T-helper 2 cell (primary cell): ENCODE measurements at places on chromosomes 13 and 19.
A peak's percentile ranks its signal among the peaks of the same experiment; 100 is the strongest.

GRCh38 chr13:45604892-45605291 lies 10.6 kb downstream of the ERICH6B start:
- DNase-seq = no peak

DNA sequence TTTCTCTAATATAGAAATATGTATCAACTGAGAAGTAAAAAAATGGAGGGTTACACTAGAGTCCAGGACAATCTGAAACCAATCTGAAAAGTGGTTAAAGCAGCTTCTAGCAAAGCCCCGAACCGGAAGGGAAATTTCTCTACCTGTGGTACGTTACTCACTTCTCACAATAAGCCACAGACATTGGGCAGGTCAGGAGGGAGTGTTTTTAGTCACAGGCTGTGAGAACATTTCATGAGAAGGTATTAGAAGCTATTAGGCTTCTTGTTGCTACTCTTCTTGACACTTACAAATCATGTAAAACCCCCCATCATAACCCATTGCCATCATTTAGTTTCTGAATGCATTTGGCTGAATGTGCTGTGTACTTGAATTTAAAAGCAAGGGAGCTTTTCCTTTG lies 120.9 kb downstream of the NUFIP1 start:
- no peak for DNase-seq

DNA sequence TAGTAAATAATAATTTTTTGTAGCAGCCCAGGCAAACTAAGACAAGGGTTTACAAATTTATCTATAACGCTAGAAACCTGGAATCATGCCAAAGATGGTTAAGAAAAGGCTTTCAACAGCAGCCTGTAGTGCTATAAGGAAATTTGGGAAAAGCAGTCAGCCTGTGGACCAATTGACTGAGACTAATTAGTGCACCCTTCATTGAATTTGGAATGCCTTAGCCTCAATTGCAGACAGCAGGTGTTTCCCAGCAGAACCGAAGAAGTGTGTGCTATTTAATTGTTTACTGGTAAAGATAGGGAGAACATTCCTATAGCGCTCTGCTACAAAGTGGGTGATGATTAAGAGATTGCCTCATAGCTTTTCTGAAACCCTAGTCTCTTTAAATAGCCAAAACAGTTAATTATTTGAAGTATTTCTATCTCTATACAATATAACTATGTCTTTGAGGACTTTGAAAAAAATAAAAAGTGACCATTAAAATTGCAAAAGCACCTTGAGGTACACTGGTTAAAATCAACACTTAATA lies 1884.3 kb upstream of the PCDH20 start:
- no peak for DNase-seq

GRCh38 chr13:35552172-35552844 lies 75.8 kb upstream of the MAB21L1 start:
- DNase-seq = no peak

- DNase-seq = peak; percentile 96
Observed at GRCh38 chr19:17125728-17126677, 50.4 kb downstream of the MYO9B start.

DNA sequence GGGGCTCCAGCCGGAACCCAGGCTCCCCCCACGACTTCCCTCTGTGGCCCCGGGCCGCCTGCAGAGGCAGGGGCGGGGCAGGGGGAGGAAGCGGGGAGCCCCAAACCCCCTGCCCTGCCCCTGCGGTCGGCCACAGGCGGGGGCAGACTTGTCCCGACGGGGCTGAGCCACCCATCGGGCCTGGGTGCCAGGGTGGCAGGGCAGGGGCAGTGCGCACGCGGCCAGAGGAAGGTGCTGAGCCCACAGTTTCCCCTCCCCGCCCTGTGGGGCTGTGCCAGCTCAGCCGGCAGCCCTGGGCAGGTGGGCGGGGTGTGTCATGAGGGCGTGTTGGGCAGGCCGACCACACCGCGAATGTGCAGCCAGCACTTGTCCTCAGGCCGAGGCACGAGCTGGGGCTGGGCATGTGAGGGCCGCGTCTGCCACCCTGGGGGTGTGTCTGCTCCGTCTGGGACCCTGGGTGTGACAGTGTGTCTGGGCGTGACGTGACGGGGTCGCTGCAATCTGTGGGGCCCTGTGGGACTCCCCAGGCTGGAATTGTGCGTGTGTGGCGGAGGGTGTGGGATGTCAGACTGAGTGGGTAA lies 17.7 kb downstream of the CCDC97 start:
- peak; percentile 94 for DNase-seq

GRCh38 chr13:75366380-75367280 lies 115.3 kb downstream of the TBC1D4 start:
- DNase-seq = no peak

GRCh38 chr13:85631801-85632200 lies 167.4 kb downstream of the SLITRK6 start:
- no peak for DNase-seq

GRCh38 chr19:30516531-30516930 lies 144.3 kb downstream of the ZNF536 start:
- DNase-seq = no peak

GRCh38 chr13:43631106-43631505 lies 155.7 kb downstream of the ENOX1 start:
- DNase-seq = no peak

DNA sequence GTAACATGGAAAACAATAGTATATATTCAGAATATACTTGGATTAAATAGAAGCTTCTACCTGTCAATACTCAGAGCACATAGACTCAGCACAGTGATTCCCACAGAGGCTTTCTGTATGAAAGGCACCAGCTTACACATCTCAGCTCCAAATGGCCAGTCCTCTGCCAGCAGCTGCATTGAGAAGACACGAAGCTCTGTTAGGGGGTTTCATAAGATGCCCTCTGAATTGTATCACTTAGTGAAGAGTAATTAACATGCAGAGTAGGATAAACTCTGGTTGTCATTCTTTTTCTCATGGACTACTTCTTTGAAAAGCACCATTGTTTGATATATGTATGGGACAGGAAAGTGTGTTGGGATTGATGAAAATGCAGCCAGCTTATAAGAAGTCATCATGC lies 15.2 kb downstream of the EDNRB start:
- DNase-seq = no peak

DNA sequence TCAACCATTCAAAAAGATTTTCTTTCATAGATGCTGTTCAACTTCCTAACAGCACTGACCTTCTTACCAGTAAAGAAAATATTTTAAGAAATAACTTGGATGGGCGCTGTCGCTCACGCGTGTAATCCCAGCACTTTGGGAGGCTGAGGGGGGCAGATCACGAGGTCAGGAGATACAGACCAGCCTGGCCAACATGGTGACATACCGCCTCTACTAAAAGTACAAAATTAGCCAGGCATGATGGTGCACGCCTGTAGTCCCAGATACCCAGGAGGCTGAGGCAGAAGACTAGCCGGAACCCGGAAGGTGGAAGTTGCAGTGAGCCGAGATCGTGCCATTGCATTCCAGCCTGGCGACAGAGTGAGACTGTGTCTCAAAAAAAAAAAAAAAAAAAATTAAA lies 865.7 kb upstream of the SLC10A2 start:
- DNase-seq = no peak

GRCh38 chr13:99027260-99027659 lies 49.4 kb upstream of the DOCK9 start:
- no peak for DNase-seq

- no peak for DNase-seq
Observed at GRCh38 chr19:1857648-1858326, 5.6 kb downstream of the KLF16 start.

GRCh38 chr13:23159760-23160637 lies 20.8 kb upstream of the SGCG start:
- no peak for DNase-seq

DNA sequence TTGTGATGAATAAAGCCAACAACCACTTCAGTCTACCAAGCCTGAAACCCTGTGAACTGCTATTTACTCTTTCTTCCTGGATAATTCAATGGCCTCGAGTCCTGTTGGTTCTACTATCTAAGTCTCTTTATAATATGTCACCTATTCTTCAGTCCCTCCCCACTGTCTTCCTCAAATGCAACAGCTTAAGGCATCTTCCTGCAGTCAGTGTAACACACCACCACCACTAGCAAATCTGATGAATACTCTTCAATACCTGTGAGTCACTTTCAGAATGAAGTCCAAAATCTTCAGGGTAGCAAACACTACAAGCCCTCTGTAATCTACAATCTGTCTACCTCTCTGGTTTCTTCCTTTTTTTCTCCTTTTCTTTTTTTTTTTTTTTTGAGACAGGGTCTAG lies 32.9 kb downstream of the ZDHHC20 start:
- DNase-seq = peak; percentile 29

GRCh38 chr13:48201044-48201443 lies 32.0 kb upstream of the ITM2B start:
- DNase-seq = no peak
